ENCODE measurements at places on chromosomes 4 and X. TPM values are rescaled to one million over a fixed set of nuclear protein-coding genes. Genes with fewer than 3 reads are reported as not detected.

GRCh38 chr4:86569103-86569870, 24.8 kb upstream of the PTPN13 start:
- no peak for DNase-seq

DNA sequence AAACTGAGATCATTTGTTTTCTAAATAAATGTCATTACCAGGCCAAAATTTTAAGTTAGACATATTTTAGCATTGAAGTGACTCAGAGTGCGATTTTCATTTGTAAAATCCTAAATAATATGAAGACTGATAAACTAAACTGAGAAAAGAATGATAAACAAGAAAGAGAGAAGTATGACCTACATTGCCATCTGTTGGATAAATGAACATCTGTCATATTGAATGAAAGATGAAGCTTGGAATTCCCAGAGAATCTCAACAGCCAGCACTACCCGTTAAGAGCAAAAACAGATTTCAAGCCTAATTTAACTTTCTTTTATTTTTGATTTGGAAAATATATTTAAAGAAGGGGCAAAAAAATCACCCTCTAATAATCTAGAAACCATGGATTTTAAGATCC, 591.0 kb upstream of the ATOH1 start:
- no peak for DNase-seq

DNA sequence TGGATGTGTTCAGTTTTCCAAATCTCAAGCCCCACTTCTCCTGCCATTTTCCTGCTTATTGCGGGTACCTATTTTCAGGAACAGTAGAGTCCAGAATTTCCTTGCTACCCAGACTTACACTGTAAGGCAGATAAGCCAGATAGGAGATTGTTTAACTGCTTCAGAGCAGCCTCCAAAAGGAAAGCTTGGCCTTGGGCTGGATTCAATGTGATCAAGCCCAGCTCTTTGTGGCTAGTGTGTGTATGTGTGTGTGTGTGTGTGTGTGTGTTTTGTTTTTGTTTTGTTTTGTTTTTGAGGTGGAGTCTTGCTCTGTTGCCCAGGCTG, 34.0 kb downstream of the RNF175 start:
- no peak for DNase-seq

- DNase-seq: no peak
Measured at GRCh38 chr4:89270792-89271191, 36.8 kb downstream of the GPRIN3 start.

- no peak for DNase-seq
Measured at GRCh38 chr4:156913234-156913633, 58.4 kb downstream of the PDGFC start.

GRCh38 chrX:101347859-101348451, 587 bp downstream of the TIMM8A start:
- no peak for DNase-seq

DNA sequence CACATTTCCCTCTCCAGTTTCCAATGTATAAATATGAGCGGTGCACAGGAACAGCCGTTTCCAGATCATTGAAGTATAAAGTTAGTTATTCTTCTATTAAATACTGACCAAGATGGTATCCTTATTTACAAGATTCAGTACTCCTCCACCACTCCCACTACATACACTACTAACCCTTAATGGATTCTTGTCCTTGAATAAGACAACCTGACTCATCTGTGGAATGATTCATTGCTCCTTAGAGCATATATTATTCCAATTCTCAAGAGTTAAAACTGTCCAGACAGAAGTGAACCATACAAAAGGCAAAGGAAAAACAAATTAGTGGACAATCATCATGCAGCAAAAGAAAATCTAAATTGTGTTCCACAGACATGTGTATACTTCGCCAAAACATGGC, 373.3 kb downstream of the IDS start:
- DNase-seq: no peak

- DNase-seq: no peak
Measured at GRCh38 chr4:36386691-36387090, 105.3 kb downstream of the DTHD1 start.

DNA sequence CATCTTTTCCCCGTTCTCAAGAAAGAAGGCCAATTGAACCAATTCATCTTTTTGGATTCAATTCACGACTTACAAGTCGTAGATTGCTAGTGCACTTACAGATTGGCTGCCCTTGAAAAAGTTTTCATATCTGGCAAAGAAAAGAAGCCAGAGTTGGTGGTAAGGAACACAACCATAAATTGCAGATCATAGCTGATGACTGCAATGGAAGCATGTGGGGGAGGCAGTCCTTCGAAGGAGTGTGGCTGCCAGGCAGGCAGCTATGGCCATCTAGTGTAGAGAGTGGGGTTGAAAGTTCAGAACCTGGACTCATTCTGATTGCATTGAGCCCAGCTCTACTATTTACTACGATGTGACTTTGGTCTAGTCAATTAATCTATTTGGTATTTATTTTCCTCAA, 4.5 kb downstream of the GPM6A start:
- DNase-seq: no peak

- DNase-seq: peak; percentile 75
Measured at GRCh38 chrX:138128027-138128671, 562.2 kb downstream of the ZIC3 start.

GRCh38 chr4:76313547-76313946, 7.0 kb downstream of the STBD1 start:
- DNase-seq: no peak

- DNase-seq: peak; percentile 54
Measured at GRCh38 chr4:185039508-185040273, 21.4 kb downstream of the HELT start.

Gene IL21
- total RNA-seq: not detected

DNA sequence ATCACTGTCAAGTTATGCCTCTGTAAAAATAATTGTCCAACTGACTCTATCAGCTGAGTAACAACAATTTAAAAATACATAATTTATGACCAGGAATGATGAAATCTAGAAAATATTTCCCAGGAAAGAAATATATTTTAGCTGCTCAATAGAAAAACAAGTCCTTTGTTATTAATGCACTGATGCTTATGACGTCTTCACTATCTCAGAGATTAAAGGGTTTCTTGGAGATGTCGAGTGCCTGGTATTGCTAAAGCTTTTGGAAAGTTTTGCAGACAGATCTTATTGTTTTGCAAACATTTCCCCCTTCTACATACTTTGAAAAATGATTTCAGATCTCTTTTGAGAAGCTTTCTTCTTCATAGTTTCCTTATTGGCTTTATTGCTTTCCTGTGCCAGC, 154.6 kb upstream of the RPS6KA3 start:
- no peak for DNase-seq

Gene CLTRN
- 6.1 TPM for total RNA-seq

DNA sequence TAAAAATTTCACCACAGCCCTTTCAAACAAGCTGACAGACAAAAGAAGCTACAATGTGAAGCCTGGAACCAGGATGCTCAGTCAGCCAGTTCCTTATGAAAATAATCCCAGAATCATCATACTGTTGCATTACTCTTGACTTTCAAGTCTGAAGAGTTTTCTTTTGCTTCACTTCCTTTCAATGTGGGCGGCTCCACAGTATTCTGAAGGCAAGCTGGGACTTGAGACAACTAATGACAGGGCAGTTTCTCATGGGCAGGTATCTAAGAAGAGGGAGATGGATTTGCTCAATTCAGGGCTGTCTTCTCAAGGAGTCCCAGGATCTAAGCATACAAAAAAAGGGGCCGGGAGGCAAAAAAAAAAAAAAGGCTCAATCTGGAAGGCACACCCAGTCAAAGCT, 173.4 kb downstream of the PAPSS1 start:
- no peak for DNase-seq

Gene ETNPPL
- total RNA-seq: not detected

- no peak for DNase-seq
Measured at GRCh38 chr4:64584125-64584524, 174.9 kb upstream of the TECRL start.

Gene GIMD1
- total RNA-seq: 0.22 TPM

GRCh38 chr4:99845708-99846469, 29.3 kb downstream of the DAPP1 start:
- no peak for DNase-seq

- no peak for DNase-seq
Measured at GRCh38 chrX:70552130-70552704, 107.6 kb downstream of the DLG3 start.

- peak; percentile 75 for DNase-seq
Measured at GRCh38 chr4:86957215-86957614, 22.4 kb downstream of the AFF1 start.

GRCh38 chr4:1291091-1291490, 1.4 kb downstream of the MAEA start:
- no peak for DNase-seq

DNA sequence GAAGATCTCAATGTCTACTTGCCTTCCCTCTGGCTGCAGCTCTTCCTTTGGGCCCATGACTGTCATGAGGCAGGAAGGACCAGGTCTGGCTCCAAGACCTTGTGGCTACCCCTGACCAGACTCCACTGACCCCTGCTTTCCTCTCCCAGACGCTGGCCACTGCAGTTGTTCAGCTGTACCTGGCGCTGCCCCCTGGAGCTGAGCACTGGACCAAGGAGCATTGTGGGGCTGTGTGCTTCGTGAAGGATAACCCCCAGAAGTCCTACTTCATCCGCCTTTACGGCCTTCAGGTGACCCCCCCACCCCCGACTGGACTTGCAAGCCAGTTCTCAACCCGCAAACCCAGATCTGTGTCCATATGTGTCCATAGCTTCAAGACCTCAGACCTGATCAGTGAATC, 535 bp downstream of the WAS start:
- no peak for DNase-seq

DNA sequence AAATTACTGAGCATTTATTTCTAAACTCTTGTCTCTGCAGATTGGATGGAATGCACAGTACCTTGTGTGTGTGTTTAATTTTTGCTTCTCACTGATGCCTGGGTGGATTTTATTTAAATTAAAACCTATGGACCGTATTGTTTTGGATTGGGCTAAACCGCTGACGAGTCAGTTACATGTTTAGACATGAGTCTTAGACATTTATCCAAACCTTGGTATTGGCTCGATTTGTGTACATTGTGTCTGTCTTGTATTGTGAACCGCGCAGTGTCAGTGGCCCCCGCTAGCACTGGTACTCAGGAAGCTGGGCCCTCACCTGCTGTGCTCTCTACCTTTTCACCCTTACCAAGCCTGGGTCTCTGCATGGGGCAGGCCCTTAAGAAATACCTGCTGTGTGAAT, 40.8 kb upstream of the TADA2B start:
- no peak for DNase-seq

- peak; percentile 79 for DNase-seq
Measured at GRCh38 chr4:19748519-19749479, 502.9 kb upstream of the SLIT2 start.

DNA sequence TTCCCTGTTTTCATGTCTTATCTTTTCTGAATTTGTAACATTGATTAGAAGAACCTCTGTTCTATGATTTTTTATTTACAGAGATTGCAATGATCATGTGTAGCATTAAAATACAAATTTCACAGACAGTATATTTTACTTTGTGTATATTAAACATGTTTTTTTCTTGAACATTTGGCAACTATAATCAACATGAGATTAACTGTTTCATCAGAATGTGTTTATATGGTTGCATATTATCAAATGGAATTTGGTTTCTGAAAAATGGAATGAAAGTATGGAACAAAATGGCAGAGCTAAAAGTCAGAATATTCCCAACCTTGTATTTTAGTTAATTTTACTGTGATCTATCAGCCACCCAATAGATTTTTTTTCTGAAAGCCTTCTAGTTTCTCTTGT, 19.9 kb downstream of the ARSJ start:
- DNase-seq: no peak

- DNase-seq: no peak
Measured at GRCh38 chr4:87236861-87237260, 16.4 kb upstream of the KLHL8 start.

DNA sequence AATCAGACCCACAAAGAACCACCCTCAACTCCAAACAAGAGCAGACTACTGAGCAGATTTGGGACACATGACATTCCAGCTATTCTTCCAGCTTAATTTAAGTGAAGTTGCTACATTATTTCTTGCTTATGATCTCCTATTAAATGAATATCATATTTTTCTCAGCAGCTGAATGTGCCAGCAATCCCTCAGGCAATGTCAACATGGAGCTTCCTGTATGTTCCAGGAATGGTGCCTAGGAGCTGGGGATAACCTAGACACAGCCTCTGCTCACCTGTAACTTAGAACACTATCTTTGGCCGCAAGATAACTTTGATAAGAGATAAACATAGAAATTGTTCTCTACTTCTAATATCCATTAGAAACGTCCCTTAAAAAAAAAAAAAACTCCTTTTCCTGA, 274.4 kb upstream of the RASGEF1B start:
- no peak for DNase-seq

- no peak for DNase-seq
Measured at GRCh38 chr4:184644553-184645307, 4.5 kb downstream of the CASP3 start.

DNA sequence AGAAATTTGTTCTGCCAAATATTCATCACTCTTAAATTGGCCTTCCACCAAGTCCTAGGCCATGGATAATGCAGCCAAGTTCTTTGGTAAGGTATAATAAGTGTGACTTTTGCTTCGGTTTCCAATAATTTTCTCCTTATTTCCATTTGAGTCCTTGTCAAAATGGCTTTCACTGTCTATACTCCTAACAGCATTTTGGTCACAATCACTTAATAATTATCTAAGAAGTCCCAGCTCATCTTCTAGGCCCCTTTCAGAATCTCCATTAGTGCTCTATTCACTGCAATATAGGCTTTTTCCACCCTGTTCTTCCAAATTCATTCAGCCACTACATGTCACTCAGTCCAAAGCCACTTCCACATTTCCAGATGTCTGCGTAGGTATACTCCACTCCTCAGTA, 51.0 kb upstream of the SPIN4 start:
- no peak for DNase-seq

Gene SLITRK4
- total RNA-seq: 2.3 TPM

- DNase-seq: peak; percentile 78
Measured at GRCh38 chrX:96715481-96715880, 30.8 kb downstream of the DIAPH2 start.

DNA sequence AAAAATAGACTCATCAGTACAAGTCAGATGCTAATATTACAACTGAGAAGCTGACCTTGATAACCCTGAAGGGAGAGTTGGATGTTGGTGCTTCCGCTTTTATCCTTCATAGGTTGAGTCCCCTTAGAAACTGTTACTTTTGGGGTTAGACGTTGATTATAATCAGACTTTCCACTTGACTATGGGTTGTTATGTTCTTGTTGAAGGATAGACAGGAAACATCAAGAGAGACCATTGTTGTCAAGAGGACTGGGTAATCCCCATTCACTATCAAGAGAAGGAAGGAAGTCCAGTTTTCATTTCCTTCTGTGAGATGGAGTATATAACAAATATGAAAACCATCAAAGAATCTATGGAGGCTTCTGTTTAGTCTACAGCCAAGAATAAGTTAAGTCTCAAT, 229.9 kb upstream of the AFF2 start:
- DNase-seq: no peak

All from PC-3 (cell line).